Femur (tissue), 1 donor: ENCODE measurements at places on chromosomes 16 and 17.

- DNase-seq, result peak; percentile 92
Observed at GRCh38 chr17:19744922-19745757, 3.0 kb downstream of the ALDH3A1 start.

- DNase-seq, result no peak
Observed at GRCh38 chr17:63528183-63528582, 5.0 kb downstream of the KCNH6 start.

GRCh38 chr17:42441371-42442195 lies 17.1 kb upstream of the ATP6V0A1 start:
- no peak for DNase-seq

GRCh38 chr16:69307091-69307490 lies 4.1 kb upstream of the VPS4A start:
- no peak for DNase-seq

- DNase-seq, result peak; percentile 62
Observed at GRCh38 chr17:15490634-15491261, 23.3 kb upstream of the CDRT4 start.

- DNase-seq, result no peak
Observed at GRCh38 chr17:59426031-59426430, 94.6 kb downstream of the YPEL2 start.

DNA sequence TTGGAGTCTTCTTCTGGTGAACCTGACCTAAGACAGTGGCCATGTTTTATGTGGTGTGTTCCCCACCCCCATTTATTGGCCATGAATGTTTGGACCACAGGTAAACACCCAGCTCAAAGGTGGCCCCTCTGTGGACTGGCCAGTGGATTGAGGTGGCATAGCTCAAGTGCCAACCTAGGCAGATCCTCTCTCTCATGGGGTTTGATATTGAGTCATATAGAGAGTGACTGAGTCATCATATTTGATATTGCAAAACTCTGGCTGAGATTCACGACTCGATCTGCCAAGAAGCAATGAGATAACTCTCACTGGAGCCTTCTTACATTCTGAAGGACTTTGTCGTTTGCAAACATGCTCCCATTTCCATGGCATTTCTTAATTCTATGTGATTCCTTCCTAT lies 10.5 kb upstream of the TEKT3 start:
- DNase-seq, result no peak

- DNase-seq, result no peak
Observed at GRCh38 chr16:67959536-67960329, 8.7 kb downstream of the SLC12A4 start.

GRCh38 chr17:78965491-78965924 lies 14.2 kb downstream of the LGALS3BP start:
- no peak for DNase-seq

- no peak for DNase-seq
Observed at GRCh38 chr16:88116121-88116520, 164.9 kb downstream of the BANP start.

DNA sequence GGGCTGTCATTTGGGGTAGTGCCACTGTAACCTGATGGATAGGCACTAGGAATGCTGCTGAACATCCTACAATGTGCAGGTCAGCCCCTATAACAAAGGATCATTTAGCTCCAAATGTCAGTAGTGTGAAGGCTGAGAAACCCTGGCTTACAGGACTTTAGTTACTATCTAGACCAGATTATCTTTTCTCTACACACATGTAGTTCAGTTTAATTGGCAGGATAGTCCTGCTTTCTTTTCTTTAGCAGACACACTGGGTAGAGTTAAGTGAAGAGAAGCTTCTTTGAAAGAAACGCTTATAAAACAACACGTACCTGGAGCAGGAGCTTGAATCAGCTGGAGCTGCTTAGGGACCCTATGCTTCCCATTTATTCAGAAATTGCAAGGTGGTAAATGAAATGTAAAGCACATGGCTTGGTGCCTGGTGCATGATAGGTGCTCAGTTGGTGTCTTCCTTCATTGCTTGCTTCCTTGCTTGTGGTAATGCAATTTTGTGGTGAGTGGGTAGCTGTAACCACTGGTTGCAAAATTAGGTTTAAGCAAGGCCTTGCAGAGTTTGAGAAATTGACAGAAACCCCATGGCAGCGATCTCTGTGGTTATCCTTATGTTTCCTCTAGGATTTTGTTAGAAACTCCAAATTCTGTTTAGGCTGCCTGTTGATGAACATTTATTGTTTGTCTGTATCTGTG lies 9.4 kb downstream of the METTL9 start:
- peak; percentile 48 for DNase-seq

- DNase-seq, result no peak
Observed at GRCh38 chr16:70767377-70768202, 33.4 kb downstream of the VAC14 start.

DNA sequence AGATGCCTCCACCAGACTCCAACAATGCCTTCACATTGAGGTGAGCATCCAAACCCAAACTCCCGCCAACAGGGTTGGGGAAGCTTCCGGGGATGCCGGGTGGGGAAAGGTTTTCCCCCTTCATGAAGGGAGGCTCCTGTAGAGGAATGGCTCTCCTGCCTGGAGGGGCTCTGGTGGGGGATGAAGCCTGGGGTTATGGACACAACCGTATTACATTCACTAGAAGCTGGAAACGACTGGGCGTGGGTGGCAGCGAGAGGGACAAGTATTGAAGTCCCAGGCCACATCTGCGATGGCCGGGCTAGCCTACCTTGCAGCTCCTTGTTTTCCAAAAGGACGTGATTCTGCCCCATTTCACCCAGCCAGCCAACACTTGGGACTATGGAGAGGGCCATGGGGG lies 321.1 kb downstream of the C16orf95 start:
- DNase-seq, result peak; percentile 5

DNA sequence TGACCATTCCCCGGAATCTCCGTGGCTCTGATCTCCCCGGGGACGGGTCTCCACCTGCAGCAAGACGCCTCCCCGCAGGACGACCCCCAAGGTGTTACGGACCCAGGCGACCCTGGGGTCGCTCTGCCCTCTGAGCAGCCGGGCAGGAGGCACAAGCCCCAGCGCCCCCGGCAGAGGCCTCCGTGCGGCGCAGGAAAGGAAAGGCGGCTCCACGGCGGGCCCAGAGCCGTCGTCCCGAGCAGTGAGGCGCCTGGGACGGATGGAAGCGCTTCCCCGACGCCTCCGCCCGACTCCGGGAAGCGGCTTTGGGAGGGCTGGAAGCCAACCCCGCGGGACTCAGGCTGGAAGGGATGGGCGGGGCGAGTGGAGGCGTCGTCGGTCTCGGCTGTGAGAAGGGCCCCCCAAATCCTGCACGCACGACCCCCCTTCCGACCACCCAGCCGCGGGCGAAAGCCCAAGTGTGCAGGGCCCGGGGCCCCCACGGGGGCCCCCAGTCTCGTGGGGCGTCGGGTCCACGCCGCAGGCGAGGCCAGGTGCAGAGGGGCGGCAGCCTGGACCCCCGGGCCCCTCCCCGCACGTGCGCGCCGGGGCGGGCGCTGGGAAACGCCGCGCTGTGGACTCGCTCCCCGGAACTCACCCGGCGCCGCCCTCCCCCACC lies 32.7 kb upstream of the RPH3AL start:
- DNase-seq, result peak; percentile 77

DNA sequence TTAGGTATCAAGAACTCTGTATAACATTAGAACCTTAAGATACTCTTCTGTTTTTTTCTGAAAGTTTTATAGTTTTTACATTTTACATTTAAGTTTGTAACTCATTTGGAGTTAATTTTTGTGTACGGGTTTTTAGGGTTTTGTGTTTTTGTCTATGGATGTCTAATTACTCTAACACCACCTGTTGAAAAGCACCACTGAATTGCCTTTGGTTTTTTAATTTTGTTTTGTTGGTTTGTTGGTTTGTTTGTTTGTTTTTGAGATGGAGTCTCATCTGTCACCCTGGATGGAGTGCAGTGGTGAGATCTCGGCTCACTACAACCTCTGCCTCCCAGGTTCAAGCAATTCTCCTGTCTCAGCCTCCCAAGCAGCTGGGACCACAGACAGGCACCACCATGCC lies 29.8 kb upstream of the ZNF629 start:
- no peak for DNase-seq

- peak; percentile 59 for DNase-seq
Observed at GRCh38 chr16:88306860-88307545, 75.8 kb upstream of the ZNF469 start.

- no peak for DNase-seq
Observed at GRCh38 chr17:77644181-77645071, 314.1 kb upstream of the TNRC6C start.

- no peak for DNase-seq
Observed at GRCh38 chr16:53492503-53492902, 10.5 kb downstream of the AKTIP start.

DNA sequence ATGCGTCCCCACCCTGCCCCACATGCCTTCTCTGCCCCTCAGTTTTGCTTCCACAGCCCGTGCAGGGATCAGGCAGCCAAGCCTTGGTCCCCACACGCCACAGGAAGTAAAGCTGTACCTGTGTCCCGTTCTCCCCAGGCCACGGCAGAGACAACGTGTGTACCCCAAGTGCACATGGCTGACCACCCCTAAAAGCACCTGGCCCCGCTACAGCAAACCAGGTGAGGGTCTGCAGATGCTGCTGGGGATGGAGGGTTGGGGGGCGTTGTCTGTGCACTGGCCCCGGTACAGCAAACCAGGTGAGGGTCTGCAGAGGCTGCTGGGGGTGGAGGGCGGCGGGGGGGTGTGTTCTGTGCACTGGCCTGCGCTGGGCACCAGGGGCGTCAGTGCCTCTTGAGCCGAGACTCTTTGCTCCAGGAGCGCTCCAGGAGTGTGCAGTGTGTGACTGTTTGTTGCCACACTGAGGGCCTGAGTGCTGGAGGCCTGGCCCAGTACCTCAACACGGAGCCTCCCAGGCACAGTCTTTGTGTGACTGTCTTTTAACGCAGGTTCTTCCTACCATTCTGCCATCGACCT lies 18.8 kb downstream of the TCF25 start:
- no peak for DNase-seq

DNA sequence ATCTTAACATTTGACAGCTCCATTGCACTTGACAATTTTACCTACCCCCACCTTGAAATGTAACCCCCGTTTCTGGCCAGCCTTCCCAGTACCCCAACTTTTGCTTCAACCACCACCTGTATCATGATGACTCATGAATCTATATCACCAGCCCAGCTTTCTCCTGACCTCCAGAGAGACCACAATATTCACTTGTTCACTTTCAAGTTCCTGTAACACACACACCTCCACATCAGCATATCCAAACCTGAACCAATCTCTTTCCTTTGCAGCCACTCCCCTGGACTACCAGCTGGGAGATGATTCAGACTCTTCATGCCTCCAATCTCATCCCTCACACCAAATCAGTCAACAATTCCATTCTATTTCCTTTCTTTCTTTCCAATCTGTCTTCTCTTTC lies 8.0 kb downstream of the SMG6 start:
- no peak for DNase-seq

GRCh38 chr17:19414396-19415280 lies 3.6 kb downstream of the RNF112 start:
- DNase-seq, result no peak

DNA sequence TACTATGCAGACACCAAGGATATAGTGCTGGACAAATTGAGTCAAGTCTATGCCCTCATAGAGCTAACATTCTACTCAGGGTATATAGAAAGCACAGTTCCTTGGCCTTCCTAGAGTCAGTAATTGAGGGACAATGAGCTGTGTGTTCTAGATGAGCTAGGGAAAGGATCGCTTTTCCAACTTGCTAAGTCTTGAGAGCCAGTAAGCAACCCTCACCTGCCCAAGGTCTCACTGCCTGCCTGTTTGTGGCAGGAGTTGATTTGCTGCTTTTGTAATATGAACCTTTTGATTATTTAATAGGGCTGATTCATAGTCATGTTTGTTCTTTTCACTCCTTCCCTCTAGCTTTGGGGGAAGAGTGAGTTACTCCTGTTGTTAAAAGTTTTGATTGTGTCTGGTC lies 6.5 kb downstream of the DDX42 start:
- DNase-seq, result no peak
